ENCODE measurements at places on chromosomes 2 and 18.

DNA sequence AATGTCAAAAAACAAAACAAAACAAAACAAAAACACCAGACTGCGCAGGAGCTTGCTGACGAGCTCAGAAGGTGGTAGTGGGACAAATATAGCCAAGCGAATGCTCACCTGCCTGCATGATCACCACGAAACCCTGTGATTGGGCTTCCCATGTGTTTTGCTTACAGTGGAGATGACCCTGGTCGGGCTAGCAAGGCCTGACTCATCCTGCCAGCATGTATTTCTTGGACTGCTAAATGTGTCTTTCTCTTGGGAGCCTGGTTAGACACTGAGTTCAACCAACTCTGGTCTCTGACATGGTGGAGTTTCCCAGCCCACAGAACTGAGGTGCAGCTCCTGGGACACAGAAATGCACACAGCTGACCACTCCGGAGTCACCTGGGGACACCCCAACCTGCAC is 30.7 kb upstream of the DUSP2 start:
- no peak for DNase-seq

DNA sequence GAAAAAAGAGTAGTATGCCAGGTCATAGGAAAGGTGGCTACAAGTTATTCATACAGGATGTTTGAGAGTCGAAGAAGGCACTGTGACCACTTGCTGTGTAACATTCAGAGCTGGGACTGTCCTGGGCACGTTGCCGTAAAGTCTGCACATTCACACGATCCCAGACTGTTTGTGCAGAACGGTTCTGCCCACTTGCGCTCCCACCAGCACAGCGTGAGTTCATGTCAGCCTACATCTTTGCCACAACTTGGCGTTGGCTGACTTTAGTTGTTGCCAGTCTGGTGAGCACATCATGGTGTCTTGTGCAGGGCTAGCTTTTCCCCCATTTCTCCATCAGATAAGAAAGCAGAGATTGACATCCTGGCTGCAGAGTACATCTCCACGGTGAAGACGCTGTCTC is 7.0 kb downstream of the ING5 start:
- DNase-seq: no peak

DNA sequence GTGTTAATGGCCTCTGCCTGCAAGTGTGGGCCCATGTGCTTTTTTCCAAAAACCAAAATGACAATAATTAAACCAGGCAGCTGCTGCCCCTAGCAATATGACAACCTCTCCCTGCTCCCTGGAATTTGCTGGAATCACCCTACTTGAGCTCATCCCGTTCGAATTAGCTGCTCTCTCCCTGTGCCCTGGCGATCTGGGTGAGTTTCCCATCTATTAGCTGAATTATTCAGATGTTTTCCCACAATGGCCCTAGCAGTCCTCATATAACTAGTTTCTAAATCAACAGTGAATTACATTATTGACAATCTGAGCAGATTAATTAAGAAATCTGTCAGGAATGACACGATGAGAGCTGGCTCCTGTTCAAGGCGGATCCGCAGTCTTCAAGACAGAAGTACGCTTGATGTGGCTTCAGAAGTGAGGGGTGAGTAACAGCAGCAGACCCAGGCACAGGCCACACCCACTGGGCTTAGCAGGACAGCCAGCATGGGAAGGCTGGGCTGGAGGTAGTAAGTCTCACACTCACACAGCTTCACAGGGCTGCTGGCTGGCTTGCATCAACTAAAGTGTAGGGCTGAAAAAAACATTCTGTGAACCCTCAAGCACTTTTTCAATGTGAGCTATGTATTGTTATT is 366.2 kb upstream of the ID2 start:
- DNase-seq: no peak

GRCh38 chr2:99520813-99521212 is 31.0 kb upstream of the REV1 start:
- no peak for DNase-seq

DNA sequence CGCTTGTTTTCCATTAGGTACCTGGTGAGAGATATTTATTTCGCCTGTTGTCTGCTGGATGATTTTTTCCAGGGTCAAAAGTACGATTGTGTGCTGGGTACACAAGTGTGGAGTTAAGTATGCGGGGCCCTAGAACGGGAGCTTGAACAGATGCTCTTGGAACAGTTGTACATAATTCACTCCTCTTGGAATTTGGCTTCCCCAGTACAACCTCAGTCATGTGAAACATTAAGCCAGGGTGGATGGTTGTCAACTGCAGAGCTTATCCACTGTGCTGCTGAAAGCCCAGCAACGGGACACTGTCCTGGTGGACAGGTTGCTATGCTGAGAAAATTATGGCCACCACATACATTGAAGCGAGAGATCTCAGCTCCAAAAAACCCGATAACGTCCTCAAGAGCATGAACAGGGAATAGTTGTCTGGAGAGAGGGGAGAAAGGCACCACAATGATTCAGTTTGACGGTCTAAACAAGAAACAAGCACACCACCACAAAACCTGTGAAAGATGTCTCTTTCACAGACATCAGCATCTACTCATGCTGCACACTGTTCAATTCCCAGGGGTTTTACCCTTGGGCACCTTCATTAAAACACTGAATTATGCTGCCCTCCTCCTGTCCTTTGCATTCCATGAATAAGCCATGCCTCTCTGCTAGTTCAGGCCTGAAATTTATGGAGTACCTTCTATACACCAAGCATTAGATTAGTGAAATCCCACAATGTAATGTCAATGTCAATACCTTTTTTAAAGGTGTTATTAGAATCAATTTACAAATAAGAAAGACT is 176.8 kb upstream of the TRIB2 start:
- DNase-seq: no peak

GRCh38 chr18:49754866-49755265 is 58.5 kb downstream of the ACAA2 start:
- no peak for DNase-seq

GRCh38 chr2:241680827-241681599 is 5.6 kb downstream of the DTYMK start:
- no peak for DNase-seq

GRCh38 chr2:88967844-88968243 is 276.4 kb downstream of the RPIA start:
- no peak for DNase-seq

DNA sequence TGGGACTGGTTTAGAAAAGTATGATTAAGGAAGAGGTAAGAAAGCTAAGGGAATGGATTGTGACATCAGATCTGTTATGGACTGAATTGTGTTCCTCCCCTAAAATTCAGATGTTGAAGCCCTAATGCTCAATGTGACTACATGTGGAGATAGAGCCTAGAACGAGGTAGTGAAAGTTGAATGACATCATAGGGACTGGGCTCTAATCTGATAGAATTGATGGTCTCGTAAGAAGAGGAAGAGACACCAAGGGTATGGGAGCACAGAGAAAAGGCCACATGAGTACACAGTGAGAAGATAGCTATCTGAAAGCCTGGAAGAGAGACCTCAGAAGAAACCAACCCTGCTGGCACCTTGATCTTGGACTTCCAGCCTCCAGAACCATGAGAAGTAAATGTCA is 178.3 kb downstream of the TRIB2 start:
- no peak for DNase-seq

- no peak for DNase-seq
Observed at GRCh38 chr2:42132191-42132965, 36.8 kb upstream of the EML4 start.

GRCh38 chr18:22391407-22392345 is 26.0 kb downstream of the CTAGE1 start:
- no peak for DNase-seq

- no peak for DNase-seq
Observed at GRCh38 chr2:238226698-238227586, 12.9 kb downstream of the HES6 start.

GRCh38 chr2:39991298-39991697 is 212.2 kb upstream of the THUMPD2 start:
- DNase-seq: no peak

- DNase-seq: no peak
Observed at GRCh38 chr2:191500566-191500883, 177.4 kb upstream of the NABP1 start.

GRCh38 chr2:204586444-204587180 is 41.3 kb downstream of the PARD3B start:
- DNase-seq: no peak

DNA sequence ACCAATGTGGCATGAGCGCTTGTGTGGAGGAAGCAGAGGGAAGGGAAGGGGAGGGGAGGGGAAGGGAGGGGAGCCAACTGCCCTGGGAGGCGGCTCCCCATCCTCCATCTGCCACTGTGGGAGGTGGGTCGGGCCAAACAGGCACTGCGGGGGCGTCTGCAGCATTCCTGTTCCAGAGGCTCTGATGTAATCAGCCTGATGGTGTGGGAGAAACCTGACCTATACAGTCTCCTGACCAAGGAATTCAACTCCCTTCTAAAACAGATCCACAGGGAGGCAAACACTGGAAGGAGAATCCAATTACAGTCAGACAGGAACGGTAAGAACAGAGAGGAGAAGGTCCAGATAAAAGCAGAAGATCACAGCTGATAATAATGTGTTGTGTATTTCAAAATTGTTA is 88.8 kb downstream of the CD8B2 start:
- no peak for DNase-seq

GRCh38 chr2:223779877-223780276 is 57.5 kb downstream of the AP1S3 start:
- no peak for DNase-seq

- DNase-seq: no peak
Observed at GRCh38 chr18:10027461-10027860, 113.6 kb downstream of the VAPA start.

DNA sequence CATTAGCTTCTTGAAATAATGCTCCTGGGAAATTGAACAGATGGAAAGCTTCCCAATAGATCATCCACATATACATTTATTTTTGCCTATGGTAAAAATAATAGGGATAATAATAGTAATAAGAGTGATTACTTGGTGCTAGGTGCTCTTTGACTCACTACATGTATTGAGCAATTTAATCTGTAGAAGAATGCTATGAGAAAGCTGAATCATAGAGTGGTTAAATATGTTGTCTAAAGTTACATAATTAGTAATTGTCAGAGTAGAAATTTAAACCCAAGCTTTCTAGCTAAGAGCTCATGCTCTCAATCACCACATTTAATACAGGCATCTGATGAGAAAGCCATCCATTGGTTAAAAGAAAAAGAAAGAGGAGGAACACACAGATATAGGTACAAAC is 590.5 kb upstream of the SLC8A1 start:
- no peak for DNase-seq

GRCh38 chr2:47038656-47039488 is 116.2 kb downstream of the STPG4 start:
- no peak for DNase-seq

GRCh38 chr18:39389800-39390379 is 1824.3 kb upstream of the CELF4 start:
- DNase-seq: no peak

- DNase-seq: no peak
Observed at GRCh38 chr2:146576339-146577111, 1268.3 kb upstream of the ACVR2A start.

DNA sequence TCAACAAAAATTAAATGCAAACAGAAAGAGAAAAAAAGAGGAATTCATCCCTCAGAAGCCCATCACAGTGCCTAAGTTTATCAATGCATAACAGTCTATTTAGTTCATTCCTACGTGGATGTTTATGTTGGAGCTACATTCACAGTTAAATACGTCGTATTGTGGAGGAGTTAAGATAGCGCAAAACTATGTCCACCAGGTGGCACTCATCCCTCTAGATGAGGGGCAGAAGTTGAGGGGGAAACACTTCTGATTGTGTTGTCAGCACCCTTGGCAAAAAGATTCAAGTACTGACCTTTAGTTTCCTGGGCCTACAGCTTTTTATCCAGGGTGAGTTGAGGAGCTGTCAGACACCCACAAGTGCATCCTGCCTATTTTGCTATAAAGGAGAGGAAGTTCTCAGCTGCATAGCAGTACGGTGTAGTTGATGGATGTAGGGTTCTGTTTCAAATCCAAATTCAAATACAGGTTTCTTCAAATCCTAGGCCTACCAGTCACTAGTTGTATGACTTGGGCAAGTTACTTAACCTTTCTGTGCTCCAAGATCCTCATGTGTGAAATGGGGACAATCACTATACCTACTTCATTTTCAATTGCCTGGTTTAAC is 26.8 kb upstream of the MYO1B start:
- no peak for DNase-seq

DNA sequence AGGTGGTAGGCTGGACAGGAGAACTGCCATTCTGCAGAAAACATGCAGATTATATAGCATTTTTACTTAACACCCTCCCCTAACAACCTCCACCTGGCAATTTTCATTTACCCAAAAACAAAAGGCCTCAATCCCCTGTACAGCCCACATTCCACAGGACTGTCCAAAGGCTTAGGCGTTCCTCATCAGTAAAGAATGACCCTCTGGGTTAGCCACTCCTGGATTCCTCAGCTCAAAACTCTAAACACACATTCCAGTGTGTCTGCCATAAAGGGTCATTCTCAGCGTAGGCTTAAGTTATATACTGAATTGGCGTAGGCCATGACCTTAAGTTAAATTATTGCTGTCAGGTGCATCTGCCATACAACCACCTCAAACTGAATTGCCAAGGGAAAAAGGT is 261.8 kb upstream of the CHAC2 start:
- no peak for DNase-seq

DNA sequence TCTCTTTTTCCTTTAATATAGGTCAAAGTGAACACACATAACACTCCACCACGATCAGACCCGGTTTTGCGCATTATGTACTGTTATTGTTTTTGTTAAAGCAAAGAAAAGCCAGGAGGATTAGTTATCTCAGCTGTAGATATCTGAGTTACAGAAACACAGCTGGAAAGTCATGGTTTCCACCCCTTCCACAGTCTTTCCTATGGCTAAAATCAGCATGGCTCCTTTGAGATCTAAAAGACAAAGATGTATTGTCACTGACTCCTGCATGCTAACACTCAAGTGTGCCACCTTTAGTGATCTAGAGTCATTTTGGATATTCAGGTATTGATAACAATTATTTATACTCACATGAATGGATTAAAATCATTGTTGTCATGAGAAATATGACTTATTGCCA is 260.0 kb downstream of the FIGN start:
- no peak for DNase-seq

DNA sequence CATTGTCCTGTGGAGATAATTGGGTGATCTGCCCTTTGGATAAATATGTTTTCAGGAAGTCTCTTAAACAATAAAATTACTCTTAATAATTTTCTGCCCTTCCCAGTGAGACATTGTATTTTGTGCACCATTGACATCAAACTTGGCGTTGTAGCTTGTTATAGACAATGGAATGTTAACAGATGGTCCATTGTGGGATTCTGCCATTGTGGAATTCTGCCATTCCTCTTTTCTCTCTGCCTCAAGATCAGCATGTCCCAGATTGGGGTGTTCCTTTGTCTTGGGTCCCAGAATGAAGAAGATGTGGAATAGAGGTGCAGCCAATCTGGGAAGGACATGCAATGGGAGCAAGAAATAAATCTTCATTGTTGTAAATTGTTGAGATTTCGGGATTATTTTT is 15.1 kb upstream of the LDAH start:
- DNase-seq: no peak

DNA sequence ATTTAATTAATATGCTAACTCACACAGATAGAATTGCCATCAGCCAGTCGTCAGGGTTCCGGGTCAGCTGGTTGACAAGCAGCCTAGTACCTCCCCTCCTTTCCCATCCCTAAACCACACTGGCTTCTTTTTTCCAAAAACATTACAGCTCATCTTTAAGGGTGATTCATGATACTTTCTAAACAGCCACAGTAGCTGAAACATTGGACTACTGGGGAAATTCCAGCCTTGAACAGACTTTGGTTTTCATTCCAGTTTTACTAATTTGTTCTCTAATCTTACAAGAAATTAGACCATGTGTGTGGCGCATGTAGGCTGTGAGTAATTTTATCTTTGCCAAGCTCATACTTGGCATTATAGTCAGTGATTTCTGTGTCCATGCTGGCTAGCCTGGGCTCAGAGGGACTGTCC is 110.8 kb downstream of the FMNL2 start:
- DNase-seq: no peak

Data from NCI-H187 (cell line).